Skeletal muscle cell (primary cell): ENCODE measurements at places on chromosomes 16 and 17.

- no peak for DNase-seq
These were observed 8.2 kb downstream of the KRT26 start for GRCh38 chr17:40763752-40764151.

DNA sequence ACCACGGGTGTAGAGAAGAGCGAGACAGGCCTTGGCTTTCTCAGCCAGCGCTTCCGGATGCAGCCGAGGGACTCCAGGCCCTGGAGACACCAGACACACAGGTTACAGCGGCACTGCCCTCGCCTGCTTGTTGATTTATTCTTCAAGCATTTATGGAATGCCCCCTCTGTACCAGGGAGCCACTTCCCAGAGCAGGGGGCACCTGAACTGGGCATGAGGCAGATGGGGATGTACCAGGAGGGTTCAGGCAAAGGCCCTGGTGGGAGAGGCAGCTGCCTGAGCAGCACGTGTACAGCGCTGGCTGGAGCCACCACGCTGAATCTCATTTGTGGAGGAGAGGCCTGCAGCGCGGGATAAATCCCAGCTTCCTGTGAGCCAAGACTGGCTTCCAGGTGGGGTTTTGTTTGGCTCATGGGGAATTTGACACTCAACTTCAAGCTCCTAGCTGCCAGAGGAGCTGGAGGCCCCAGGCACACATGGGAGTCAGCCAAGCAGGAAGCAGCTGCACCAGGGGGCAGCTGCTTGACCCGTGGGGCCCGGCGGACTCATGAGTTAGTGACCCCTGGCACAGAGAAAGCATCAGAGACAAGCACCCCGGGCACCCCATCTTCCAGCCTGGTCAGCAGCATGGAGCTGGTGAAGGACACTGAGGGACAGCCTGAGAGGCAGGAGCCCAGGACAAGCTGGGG lies 59.7 kb downstream of the IL21R start:
- peak; percentile 21 for DNase-seq

GRCh38 chr17:44610871-44611270 lies 45.4 kb upstream of the MEIOC start:
- no peak for DNase-seq

DNA sequence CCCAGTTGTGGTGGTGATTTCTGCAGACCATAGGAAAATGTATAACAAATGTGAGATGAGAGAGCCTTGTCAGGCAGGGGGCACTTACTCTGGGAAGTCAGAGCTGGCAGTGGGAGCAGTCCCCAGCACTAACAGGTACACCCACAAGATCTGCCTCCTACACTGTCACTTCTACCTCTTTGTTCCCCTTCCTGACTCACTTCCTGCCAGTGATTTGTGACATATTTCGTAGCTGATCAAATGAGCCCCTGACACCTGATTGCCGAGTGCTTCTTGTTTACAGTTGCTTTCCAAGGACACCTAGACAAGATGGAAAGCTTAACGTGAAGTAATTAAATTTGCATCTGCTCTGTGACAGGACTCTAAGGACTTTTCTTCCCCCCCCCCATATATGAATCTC lies 40.5 kb downstream of the FTO start:
- no peak for DNase-seq

DNA sequence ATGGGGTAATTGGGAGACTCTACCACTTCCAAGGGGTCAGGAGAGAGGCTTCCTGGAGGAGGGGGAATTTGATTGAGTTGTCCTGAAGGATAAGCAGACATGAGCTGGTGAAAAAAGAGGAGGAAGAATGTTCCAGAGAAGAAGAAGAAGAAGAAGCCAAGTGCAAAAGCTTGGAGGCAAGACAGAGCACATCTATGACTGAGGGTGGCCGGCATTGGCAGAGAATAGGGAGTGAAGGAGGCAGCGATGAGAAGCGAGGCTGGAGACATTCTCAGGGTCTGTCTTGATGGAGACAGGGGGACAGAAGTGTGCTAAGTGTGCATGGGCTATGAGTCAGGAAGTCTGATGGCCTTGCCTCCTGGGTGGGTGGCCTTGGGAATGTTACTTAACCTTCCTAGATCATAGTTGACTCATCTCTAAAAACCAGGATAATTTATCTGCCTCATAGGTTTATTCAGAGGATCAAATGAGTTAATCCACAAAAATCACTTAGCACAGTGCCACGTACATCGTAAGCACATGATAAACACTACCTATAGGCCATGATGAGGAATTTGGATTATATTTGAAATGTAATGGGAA lies 171.7 kb downstream of the ABCC12 start:
- DNase-seq: no peak

DNA sequence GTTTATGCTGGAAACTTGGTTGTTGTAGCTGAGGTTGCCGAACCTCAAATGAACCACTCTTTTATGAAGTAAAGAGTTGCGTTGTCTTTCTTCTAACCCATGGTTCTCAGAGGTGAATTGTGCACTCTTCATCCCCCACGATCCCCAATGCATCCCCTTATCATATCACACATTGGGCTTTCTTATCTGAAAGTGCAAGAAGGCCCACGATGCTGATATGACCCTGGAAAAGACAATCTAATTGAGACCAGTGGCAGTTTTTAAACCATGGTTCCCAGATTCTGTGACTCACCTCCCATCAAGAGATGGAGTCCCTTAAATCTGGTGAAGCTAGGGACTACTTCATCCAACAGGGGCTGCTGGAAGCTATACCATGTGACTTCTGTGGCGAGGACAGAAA lies 156.3 kb upstream of the IRX3 start:
- DNase-seq: no peak

DNA sequence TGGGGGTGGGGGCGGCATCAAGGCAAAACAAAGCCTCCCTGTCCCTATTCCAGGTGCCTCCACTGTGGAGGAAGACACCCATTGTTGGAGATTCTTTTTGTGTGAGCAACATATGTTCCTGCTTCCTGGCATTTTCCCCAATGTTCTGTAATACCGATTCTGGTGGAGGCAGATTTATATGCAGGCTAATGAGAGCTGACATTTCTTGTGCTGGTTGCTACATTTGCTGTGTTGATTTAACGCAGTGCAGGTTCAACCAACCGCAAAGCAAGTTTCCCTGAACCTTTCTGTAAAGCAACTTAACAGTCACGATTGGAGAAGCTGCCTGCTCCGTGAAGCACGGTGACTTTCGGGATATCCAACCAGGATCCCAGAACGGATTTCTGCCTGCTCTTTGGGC lies 260.5 kb downstream of the CBLN1 start:
- DNase-seq: peak; percentile 64

DNA sequence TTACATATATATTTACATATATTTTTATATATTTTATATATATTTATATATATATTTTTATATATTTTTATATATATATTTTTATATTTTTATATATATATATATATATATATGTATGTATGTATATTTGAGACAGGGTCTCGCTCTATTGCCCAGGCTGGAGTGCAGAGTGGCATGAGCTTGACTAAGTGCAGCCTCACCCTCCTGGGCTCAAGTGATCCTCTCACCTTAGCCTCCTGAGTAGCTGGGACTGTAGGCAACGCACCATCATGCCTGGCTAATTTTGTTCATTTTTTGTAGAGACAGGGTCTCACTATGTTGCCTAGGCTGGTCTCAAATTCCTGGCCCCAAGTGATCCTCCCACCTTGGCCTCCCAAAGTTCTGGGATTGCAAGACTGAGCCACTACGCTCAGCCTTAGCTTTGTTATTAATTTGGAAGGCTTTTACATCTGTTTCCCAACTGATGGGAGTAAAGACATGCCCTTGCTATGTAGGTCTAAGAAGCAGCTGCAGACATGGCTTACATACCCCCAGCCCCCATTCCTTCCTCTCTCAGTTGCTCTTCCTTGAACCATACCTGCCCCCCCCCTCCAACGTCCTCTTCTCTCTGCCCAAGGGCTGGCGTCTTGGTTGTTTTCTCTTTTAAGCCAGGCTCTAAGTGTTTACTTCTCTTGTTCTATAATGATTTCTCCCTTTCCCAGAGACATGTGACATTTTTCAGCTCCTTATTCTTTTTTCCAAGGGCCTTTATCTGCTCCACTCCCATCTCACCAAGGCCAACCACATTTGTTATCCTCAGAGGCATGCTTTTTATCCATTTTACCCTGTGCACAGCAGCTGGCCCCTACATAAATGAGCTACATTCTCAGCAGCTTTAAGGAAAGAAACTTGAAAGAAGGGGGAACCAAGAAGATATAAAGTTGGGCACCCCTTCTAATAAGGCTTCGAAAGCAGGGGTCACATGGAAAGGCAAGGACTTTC lies 64.2 kb upstream of the ATF7IP2 start:
- no peak for DNase-seq

DNA sequence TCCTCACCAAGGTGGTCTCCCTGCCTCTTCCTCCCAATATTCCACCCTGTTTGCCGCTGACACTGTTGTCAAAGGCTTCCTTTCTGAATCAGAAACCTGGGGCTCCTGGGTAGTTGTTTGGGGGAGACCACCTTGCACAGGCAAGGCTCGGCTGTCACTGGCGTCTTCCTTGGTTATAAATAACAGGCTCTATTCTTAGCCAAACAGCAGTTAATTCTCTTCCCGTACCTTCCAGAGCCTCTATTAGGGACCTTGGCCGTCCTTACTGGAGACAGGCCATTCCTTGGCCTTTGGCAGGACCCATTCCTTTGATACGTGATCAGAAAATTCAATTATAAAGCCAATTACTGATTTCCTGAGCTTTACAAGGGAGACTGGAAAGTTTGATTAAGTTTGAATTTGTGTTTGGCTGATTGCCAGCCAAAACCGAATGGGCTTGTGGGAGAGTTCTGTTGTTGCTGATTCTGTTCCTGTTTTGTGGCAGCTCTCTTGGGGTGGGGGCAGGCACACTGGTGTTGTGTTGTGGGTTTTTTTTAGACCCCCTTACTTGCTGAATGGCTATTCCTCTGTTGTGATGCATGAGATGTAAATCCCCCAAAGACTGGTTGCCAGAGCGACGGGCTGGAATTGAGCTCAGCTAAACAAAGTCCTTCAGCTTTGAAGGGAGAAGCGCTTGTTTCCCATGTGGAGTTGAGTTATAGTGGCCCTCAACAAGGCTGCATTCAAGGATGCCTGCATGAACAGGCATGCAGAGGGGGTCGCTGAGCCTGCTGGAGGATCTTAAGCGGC lies 104.6 kb downstream of the GNAO1 start:
- DNase-seq: no peak

DNA sequence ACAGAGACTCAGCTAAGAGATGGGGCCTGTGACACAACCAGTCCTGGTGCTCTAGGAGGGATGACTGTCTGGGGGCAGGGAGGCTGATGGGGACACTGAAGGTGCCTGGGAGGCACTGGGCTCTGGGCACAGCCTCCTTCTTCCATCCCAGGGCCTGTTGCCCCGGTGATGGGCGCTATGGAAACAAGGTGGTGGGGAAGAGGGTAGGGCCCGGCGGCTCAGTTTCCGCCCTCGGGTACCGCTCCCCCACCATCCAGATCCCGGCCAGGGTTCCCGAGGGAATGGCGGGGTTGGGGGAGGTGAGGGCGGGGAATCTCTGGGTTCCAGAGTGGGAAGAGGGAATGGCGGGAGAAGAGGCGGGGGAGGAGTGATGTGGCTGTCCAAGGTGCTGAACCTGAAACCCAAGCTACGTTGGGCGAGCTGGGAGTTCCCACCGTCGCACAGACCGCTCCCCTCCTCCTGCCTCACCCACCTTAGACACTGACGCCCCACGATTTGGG lies 981 bp downstream of the KCNH4 start:
- DNase-seq: no peak

DNA sequence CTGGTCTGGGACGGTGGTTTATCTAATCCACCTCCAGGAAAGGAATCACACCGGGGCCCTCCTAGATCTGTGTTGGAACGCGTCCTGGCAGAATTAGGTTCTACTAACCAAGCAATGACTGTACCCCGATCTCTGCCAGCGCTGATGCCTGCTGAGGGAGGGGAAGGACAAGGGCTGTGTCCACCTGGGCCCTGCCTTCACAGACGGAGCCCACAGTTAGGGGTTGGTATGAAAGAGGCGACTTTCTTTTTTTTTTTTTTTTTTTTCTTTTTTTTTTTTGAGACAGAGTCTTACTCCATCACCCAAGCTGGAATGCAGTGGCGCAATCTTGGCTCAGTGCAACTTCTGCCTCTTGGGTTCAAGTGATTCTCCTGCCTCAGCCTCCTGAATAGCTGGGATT lies 9.9 kb upstream of the KRT19 start:
- DNase-seq: no peak

DNA sequence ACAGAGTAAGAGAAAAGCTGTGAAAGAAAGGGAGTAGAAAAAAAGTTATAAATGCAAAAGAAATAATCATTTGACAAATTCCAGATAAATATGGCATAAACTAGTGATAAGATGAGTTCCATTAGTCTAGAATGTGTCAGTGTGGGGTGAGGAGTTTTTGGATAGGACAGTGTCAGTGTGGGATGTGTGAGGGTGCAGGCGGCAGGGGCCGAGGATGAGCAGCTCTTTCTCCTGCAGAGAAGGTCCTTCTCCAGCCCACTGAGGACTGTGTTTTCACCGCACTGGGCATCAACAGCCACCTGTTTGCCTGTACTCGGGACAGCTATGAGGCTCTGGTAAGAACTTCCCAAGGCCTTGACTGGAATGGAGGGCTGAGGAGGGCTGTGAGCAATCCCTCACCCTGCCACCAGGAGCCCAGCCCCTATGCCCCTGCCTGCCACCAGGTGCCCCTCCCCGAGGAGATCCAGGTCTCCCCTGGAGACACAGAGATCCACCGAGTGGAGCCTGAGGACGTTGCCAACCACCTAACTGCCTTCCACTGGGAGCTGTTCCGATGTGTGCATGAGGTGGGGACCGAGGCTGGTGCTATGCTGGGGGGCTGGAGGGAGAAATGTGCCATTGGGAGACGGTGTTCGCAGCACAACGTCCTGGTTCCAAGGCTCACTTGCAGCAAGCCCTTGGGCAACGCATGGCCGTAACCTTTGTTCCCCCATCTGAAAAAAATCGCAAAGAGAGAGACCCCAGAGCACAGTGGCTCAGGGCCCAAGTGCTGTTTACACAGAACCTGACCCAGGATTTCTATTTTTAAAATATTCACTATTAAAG lies 13.1 kb downstream of the RAPGEFL1 start:
- DNase-seq: no peak

- DNase-seq: no peak
These were observed 20.2 kb upstream of the OR3A1 start for GRCh38 chr17:3318336-3318735.
